Globus pallidus (tissue), 1 donor: ENCODE measurements at places on chromosomes 5 and 9.

- DNase-seq, result peak; percentile 29
These were observed 676.5 kb downstream of the DMRTA1 start for GRCh38 chr9:23123048-23123632.

DNA sequence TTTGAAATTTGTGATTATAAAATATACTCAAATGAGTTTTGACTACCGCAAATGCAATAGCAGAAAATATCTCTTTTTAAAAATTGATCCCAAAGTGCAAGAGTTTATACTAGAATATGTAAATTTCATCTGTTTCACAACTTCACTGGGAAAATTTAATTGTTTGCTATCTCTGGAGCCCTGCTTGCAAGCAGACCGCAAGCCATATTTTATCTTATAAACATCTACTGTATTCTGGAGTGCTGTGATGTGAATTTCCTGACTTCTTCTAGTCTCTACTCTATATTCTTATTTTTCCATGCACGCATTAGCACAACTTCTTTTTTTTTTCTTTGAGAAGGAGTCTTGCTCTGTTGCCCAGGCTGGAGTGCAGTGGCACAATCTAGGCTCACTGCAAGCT, 98.7 kb downstream of the DROSHA start:
- no peak for DNase-seq

GRCh38 chr5:67253911-67254310, 57.3 kb upstream of the CD180 start:
- DNase-seq, result no peak

GRCh38 chr5:123199527-123199926, 110.5 kb downstream of the PRDM6 start:
- no peak for DNase-seq

DNA sequence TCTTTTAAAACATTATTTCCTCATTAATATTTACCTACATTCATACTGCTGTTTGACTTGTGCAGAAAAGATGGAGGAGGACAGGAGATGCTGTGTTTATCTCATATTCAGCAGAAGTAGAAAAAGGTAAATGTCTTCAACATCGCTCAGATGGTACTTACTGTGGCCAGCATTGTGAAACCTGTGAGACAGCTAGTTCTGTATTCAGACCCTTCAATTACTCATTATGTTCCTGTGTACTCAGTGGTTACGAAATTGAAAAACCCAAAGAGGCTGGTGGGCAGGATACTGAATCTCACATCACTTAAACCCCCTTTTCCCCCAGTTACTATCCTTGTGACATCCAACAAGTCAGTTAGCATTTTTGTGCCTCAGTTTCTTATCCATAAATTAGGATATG, 216.0 kb downstream of the KDM4C start:
- DNase-seq, result no peak

GRCh38 chr9:21141427-21141882, at the start of gene IFNW1:
Gene IFNW1 (minus strand): TSS chr9:21141832. CDS start chr9:21141570, 262 bp downstream.
- DNase-seq, result no peak

- no peak for DNase-seq
These were observed 82.6 kb upstream of the EQTN start for GRCh38 chr9:27379311-27380251.

GRCh38 chr5:3352711-3353110, 242.9 kb upstream of the IRX1 start:
- no peak for DNase-seq

DNA sequence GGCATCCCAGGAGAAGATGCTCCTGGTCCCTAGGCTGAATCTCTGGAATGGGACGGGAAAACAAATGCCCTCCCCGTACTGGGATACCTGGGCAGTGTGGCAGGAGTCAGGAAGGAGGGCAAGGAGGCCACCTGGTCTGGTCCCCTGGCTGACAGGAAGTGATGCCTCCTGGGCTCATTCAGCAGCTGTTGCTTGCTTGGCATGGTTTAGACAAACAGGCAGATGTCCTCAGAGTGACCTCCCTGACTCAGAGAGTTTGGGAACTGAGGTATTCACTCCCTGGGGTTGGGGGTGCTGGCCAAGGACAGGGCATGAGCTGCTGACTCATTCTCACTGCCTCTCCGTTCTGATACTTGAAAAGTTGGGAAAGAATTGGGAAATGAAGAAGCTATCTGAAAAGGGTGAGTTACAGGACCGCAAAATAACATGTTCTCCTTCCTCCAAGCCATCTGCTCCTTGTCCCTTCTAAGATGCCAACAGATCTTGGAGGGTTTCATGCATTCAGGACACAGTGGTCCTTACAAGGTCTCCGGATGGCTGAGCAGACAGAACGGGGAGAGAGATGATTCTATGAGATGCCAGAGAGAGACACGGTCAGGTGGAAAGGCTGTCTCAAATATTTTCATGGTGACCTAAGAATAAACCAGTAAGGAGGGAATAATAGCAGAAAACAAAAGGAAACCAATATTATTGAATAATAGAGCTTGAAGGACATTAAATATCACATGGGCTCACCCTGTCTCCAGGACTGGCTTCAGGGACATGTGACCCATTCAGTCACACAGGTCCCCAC, 534.5 kb downstream of the BNC2 start:
- no peak for DNase-seq

DNA sequence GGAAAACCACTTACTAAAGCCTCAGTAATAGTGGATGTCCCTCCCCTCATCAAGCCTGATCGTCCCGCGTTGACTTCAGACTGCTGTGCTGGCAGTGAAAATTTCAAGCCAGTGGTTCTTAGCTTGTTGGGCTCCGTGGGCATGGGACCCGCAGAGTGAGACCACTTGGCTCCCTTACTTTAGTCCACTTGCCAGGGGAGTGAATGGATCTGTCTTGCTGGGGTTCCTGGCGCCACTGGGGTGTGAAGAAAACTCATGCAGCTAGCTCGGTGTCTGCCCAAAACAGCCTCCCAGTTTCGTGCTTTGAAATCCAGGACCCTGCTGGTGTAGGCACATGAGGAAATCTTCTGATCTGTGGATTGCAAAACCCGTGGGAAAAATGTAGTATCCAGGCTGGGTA, 480.0 kb upstream of the IZUMO3 start:
- DNase-seq, result no peak

- DNase-seq, result no peak
These were observed 51.4 kb downstream of the ALDH7A1 start for GRCh38 chr5:126543660-126544059.

DNA sequence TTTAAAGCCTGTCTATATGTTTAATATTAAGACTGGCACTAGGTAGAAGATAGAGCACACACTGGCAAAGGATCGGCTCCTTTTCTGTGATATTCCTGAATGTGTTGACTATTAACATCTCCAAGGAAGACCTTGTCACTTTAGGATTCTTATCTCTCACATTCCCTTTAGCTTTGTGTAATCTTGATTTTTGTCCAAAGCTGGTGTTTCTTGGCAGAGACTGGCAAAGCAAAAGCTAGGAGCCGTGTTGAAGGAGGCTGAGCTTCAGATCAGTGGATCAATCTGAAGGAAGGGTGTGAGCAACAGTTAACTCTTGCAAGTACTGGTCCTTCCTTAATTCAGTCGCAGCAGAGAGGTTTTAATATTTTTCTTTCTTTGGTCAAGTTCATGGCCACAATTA, 830.4 kb upstream of the ZNF608 start:
- no peak for DNase-seq

GRCh38 chr5:74679966-74680365, 5.1 kb upstream of the HEXB start:
- DNase-seq, result no peak

- no peak for DNase-seq
These were observed 335.1 kb upstream of the PDE4D start for GRCh38 chr5:60228676-60229075.

- DNase-seq, result no peak
These were observed 199.7 kb downstream of the GLIS3 start for GRCh38 chr9:4099976-4100735.

GRCh38 chr9:3080951-3081350, 237.1 kb upstream of the PUM3 start:
- DNase-seq, result no peak

- no peak for DNase-seq
These were observed 381.1 kb upstream of the ACTBL2 start for GRCh38 chr5:57863661-57864060.

DNA sequence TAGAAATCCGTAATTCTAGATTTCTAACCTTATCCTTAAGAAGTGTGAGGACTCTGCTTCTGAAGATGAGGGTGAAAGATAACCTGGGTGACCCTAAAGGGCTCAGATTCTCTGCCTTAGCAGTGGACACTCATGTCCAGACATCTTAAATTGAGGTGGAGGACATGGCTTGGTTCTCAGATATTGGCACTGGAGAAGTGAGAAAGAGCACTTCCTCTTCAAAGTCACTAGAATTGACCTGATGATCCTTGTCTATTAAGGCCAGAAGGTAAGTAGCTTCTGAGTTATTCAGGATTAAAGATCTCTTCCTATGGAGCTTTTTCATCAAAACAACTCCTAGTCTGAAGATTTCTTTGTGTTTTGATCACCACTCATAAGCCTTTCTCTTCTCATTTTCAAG, 54.8 kb downstream of the C9 start:
- DNase-seq, result no peak

DNA sequence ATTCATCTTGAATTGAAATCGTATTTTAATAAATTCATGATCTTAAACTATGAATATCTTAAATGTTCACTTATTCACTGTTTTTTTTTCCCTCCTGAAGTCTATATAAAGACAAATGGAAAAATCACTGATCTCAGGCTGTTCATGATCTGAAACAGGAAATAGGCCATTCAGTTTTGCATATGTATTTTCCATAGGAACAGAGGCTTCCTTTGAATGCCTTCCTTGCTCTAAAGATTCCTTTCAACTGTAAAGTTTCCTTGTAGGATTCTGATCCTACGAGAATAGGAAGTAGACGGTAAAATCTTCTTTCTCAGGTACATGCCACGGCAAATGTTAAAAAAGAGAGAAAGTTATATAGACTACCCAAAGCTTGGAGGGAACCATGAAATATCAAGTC, 194.4 kb upstream of the PPP1R2B start:
- no peak for DNase-seq

GRCh38 chr9:108642871-108643270, 212.9 kb downstream of the ACTL7B start:
- no peak for DNase-seq

DNA sequence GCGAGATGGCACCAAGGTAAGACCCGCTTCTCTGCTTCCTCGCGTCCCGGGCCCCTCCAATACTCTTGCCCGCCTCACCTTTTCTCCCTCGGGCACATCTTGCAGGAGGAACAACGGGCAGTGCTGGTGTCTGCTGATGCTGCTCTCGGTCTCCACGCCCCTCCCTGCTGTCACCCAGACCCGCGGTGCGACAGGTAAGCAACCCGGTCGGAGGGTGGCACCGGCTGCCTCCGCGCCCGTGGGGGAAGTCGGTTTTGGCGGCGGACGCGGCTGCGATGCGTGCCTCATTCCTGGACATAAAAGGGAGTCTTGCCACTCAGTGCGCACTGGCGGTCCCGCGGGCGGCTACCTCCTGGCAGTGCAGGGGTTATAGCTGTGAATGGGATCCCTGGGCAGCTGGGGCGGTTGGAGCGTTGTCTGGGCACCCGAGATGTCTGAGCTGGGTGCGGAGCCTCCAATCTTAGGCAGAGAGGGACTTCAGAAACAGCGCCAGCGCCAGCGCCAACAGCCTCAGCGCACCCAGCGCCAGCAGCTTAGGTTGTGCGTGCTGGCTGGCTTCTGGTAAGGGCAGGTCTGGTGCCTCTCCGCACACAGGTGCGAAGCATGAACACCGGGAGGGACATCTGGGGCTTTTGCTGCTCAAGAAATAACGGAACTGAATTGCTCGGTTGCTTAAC, 488 bp downstream of the COL15A1 start:
- no peak for DNase-seq
